ENCODE measurements at places on chromosomes 2 and 18.

DNA sequence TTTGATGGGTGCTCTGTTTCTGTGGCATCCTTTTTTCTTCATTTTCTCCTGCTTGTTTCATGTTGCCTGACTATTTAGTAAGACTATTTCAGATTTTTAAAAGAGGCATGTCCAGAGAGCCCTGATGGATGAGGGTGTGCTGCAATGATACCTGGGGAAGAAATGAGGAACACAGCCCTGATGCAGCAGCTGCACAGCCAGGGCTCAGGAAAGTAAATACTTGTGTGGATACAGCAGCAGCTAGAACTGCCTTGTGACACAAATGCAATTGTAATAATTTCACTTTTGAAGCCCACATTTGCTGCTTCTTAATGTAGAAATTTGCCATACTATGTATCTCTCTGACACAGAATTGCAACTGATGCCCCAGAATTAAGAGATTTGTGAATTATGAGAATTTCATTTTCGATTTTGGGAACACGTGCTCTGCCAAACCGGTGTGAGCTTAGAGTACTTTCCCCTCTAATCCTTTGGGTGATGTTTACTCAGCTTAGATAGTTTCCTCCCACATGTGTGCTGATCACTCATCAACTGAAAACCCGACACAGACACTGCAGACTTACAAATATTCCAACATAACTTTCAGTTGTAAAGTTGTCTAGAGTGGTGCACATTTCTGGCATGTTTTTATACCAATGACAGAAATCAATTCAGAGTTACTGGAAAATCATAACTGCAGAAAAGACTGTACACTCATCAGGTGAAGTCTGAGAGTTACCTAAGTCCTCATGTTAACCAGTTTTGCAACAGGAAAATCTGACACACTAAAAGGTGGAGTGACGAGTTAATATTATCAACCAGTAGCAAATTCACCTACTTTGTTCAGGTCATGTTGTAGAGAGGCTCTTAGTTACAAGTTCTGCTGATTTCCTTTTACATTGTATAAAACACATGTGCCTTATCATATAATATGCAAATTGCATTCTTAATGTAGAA is 383.4 kb downstream of the CBLN2 start:
- no peak for DNase-seq

DNA sequence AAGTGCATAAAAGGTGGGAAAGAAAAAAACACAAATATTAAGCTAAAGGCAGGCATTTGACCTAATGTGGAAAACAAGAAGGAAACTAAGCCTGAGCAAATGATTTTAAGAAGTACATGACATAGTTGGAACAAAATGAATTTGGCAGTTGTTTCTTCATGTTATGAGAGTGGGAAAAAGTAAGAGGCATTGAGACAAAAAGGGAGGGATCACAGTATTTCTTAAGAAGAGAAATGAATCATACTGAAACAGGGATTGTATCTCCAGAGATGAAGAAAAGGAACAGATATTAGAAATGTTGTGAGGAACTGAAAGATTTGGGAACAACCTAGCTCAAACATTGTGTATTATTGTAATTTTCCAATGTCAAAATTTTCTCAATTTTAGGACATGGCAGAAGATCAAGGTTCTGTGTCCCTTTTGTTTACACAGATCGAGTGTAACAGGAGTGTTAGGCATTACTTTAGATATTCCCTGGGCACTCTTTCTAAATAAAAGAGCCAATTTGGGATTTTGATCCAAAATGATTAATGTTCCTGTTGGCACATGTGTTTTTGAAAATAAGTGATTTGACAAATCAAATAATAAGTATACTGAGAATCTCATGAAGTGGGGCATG is 98.6 kb downstream of the CALCRL start:
- no peak for DNase-seq

- no peak for DNase-seq
Measured at GRCh38 chr18:70991577-70991976, 702.7 kb downstream of the SOCS6 start.

DNA sequence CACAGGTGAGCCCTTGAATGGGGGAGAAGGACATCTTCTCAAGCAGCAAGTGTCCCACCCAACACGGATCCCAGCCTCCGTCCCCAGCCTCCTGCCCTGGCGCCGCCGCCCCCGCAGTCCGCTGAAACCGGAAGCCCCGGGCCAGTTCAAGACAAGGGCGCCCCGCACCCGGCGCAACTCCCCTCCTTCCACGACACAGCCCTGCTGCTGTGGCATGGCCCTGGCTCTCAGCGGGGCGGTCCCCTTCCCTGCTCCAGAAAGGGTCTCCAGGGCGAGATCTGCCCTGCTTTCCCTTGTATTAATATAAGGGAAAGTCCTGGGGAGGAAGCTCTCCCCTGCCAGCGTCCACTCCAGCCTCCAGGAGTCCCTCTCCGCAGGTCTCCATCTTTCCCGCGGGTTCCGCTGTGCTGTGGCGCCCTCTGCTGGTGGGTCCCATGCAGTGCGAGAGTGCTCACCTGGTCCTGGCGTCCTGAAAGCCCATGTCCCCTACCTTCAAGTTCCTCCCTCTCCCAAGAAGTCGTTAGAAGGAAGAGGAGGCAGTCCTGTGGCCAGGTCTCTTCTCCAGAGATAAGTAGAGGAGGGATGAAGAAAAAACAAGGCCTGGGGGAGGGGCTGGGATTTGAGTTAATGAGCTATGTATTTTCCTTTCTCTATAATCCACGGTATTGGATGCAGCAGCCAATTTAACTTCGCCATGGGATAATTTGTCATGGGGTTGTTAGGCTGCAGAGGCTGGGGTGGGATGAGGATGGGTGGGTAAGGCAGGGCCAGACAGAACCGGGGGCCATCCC is 176.0 kb downstream of the SMAD2 start:
- no peak for DNase-seq

DNA sequence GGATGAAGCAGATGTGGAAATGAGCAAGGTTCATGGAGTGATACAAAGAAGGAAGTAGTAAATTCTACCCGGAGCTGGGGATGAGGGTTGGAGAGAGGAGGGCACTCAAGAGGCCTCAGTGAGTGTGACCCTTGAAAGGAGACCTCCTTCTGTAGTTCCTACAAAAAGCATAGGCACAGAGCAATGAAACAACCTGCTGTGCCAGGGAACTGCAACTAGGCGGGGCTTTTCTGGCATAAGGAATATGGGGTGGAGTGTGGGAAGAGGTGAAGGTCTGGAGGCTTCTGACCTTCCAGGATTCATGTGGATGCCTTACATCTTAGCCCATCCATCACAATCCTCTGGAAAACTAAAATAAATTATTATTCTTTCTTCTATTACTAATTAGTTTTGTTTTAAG is 25.5 kb upstream of the PGAP1 start:
- no peak for DNase-seq
